ENCODE measurements at places on chromosomes 13 and 19.

- no peak for DNase-seq
These were observed 2.9 kb upstream of the DCLK1 start for GRCh38 chr13:36133950-36134626.

DNA sequence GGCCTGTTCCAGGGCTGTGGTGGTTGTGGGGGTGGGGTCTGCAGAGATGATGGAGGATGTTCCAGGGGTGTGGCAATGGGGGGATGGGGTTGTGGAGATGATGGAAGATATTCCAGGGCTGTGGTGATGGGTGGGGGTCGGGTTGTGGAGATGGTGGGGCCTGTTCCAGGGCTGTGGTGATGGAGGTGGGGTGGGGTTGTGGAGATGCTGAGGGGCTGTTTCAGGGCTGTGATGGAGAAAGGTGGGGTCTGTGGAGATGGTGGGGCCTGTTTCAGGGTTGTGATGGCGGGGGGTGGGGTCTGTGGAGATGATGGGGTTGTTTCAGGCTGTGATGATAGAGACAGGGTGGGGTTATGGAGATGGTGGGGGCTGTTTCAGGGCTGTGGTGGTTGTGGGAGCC is 62.0 kb downstream of the TEX29 start:
- no peak for DNase-seq

- no peak for DNase-seq
These were observed 290.8 kb downstream of the FOXO1 start for GRCh38 chr13:40375489-40376171.

- no peak for DNase-seq
These were observed 18.6 kb downstream of the LAIR2 start for GRCh38 chr19:54521022-54521859.

DNA sequence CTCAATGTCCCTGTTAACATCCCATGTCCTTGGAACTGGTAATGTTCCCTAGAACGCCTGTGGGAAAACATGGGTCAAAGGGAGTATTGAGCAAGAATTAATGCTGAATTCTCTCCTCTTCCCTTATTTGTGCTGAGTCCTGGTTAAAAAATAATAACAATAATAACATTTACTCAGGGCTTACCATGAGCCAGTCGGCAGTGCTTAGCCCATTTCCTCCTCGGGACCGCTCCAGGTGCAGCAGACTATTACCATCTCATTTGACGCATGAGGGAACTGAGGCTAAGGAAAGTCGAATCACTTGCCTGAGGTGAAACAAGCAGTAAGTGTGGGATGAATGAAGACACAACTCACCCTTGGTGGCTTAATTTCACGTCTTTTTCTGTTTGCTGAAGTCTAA is 33.6 kb upstream of the SLC15A1 start:
- no peak for DNase-seq

GRCh38 chr13:29429286-29429900 is 166.1 kb downstream of the SLC7A1 start:
- DNase-seq, result no peak

GRCh38 chr13:51435002-51435578 is 17.7 kb downstream of the INTS6 start:
- DNase-seq, result no peak

DNA sequence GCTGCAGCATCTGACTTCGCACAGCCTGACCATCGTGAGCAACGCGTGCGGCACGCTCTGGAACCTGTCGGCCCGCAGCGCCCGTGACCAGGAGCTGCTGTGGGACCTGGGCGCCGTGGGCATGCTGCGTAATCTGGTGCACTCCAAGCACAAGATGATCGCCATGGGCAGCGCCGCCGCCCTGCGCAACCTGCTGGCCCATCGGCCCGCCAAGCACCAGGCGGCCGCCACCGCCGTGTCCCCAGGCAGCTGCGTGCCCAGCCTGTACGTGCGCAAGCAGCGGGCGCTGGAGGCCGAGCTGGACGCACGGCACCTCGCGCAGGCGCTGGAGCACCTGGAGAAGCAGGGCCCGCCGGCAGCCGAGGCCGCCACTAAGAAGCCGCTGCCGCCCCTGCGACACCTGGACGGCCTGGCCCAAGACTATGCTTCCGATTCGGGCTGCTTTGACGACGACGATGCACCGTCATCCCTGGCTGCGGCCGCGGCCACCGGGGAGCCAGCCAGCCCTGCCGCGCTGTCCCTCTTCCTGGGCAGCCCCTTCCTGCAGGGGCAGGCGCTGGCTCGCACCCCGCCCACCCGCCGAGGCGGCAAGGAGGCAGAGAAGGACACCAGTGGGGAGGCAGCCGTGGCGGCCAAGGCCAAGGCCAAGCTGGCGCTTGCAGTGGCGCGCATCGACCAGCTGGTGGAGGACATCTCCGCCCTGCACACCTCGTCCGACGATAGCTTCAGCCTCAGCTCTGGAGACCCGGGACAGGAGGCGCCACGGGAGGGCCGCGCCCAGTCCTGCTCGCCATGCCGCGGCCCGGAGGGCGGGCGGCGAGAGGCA is 13.6 kb downstream of the C19orf25 start:
- no peak for DNase-seq

DNA sequence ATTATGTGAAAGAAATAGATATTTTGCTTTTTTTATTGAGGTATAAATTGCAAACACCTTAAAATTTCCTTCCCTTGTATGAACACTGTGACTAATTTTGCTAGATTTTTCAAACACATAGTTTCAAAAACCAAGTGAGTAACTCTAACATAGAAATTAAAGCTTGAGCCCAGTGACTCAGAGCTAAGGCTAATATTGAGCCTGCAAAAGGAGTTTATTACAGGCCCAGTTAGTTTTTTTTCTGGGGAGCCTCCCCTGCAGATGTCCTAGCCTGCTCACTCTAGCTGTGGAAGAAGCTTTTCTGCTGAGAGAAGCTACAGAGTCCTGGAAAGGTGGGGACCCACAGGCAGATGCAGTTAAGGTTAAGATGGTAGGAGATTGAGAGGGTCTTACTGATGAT is 3.4 kb downstream of the ZNF430 start:
- peak; percentile 5 for DNase-seq

DNA sequence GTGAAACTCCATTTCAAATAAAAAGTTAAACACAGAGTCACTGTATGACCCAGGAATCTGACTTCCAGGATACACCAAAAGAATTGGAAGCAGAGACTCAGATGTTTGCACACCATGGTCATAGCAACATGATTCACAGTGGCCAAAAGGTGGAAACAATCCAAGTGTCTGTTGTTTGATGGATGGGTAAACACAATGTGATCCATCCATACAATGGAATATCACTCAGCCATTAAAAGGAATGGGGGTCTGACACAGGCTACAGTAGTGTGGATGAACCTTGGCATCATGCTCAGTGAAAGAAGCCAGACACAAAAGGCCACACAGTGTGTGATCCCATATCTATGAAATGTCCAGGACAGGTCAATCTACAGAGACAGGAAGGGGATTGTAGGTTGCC is 174.3 kb downstream of the PTPRS start:
- no peak for DNase-seq

DNA sequence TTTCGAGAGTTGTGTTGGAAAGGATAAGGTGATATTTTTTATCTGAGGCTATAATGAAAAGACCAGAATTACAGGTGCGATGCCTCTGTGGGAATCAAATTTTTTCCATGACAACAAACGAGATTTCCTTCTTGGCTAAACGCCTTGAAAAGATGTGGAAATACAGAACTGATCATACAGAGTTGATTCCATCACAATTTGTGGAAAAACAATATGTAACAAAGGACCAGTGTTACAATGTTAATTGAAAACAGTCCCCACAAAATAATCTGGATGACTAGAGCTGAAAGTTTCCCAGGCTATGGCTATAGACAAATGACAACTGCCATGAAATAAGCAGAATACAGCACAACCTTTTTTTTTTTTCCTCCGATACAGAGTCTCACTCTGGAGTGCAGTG is 628.9 kb downstream of the DIAPH3 start:
- no peak for DNase-seq

GRCh38 chr19:44990966-44991365 is 10.3 kb upstream of the RELB start:
- no peak for DNase-seq

GRCh38 chr13:79258489-79258888 is 147.6 kb downstream of the RBM26 start:
- DNase-seq, result no peak

DNA sequence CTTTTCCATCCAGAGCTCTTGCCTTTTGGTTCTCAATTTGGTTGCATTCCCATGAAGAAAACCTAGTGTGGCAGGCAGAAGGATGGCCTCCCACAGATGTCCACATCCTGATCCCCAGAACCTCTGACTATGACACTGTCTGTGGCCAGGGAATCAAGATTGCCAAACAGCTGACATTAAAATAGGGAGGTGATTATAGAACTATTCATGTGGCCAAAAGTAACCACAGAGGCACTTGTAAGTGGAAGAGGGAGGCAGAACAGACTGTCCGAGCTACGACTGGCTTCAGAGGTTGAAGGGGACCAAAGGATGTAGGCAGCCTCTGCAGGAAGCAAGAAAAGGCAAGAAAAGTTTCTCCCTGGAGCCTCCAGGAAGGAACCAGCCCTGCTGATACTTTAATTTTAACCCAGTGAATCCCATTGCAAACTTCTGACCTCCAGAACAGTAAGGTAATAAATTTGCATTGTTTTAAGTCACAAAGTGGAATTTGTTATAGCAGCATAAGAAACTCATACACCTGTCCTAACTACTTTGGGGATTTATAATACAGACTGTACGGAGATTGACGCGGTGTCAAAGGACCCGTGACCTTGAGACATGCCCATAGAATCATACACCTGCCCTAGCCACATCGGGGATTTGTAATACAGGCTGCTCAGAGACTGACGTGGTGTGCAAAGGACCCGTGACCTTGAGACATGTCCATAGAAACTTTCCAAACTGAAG is 106.5 kb downstream of the ATP11A start:
- DNase-seq, result no peak

GRCh38 chr19:45779231-45780145 is 2.8 kb downstream of the DMPK start:
- no peak for DNase-seq

GRCh38 chr19:3196064-3196932 is 10.6 kb downstream of the NCLN start:
- DNase-seq, result no peak

DNA sequence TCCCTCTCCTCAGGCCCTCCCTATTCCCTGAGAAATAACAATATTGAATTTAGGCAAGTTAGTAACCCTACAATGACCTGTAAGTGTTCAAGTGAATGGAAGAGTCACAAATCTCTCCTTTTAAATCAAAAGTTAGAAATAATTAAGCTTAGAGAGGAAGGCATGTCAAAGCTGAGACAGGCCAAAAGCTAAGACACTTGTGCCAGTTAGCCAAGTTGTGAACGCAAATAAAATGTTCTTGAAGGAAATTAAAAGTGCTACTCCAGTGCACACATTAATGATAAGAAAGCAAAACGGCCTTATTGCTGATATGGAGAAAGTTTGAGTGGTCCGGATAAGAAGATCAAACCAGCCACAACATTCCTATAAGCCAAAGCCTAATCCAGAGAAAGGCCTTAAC is 120.9 kb downstream of the RBM26 start:
- no peak for DNase-seq

DNA sequence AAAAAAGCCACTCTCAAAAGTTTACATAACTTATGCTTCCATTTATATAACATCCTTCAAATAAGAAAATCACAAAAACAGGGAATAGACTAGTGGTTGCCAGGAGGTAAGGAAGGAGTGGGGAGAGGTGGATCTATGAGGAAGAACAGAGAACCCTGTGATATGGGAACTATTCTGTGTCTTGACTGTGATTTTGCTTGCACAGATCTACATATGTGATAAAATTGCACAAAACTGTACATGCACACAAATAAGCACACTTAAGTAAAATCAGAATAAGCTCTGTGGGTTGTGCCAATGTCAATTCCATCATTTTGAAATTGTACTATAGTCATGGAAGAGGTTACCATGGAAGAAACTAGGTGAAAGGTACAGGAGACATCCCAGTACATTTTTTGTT is 121.6 kb upstream of the SGCG start:
- DNase-seq, result no peak

DNA sequence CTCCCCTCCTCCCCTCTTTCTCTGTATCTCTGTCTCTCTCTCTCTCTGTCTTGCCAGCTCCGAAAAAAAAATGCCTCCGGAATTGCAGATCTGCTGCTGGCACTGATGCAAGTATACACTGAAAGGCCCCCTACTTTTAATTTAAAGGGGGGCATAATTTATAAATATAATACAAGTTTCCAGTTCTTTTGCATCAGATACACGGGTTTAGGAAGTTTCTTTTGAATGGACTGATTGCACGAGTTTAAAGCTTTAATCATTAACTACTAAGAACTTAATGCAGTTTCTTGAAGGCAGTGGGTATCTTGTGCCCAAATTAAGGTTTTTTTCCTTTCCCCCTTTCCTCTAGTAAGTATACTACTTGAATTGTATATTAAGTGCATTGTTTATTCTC is 1.4 kb downstream of the FGF9 start:
- DNase-seq, result no peak

DNA sequence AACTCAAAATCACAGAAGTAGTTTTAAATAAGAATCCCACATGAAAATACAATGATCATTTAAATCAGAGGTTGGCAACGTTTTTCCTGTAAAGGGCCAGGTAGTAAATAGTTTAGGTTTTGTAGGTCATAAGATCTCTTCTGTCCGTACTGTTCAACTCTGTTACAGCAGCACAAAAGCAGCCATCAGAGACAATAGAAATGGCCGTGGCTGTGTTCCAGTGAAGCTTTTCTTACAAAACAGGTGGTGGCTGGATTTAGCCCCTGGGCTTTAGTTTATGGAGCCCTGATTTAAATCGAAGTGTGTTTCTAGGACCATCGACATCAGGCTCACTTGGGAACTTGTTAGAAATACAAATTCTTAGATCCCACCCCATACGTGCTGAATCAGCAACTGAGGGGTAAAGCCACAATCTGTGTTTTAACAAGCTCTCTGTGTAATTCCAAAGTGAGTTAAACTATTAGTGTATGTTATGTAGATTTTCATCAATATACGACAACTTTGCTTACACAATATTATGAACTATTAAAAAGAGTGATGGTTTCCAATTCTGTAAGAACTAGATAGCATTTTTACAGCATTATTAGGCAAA is 54.8 kb upstream of the MIR17HG start:
- no peak for DNase-seq

GRCh38 chr13:112137144-112137543 is 70.2 kb downstream of the SOX1 start:
- no peak for DNase-seq

DNA sequence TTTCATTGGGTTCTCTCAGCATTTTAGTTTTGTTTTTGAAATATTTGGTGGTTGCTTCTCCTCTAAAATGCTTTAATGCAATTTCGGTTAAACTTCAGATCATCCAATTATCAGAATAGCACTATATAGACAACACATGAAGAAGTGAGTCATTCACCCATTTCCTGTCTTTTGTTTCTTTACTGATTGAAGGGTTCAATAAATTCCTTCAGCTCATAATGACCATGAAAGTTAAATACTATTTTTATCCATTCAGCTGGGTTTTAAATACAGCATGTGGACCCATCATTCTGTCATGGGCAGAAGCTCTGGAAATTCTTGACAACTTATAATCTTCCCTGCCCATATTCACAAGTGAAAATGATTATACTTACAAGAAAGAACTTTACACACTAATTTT is 187.2 kb downstream of the ITGBL1 start:
- no peak for DNase-seq

All from amniotic stem cell (primary cell).